ENCODE measurements at places on chromosomes 13 and 19.

GRCh38 chr13:77048681-77049080 lies 21.7 kb upstream of the FBXL3 start:
- no peak for DNase-seq

DNA sequence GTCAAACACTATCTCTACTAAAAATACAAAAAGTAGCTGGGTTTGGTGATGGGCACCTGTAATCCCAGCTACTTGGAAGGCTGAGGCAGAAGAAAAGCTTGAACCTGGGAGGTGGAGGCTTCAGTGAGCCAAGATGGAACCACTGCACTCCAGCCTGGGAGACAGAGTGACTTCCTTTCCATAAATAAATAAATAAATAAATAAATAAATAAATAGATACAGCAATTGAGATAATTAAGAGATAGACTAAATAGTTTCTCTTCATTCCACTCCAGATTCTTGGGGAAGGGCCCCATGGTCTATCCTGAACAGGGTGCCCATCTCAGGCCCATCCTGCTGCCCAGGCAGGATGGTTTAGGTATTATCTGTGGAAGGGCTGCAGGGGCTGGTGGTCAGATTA lies 24.0 kb upstream of the FARP1 start:
- DNase-seq, result no peak

DNA sequence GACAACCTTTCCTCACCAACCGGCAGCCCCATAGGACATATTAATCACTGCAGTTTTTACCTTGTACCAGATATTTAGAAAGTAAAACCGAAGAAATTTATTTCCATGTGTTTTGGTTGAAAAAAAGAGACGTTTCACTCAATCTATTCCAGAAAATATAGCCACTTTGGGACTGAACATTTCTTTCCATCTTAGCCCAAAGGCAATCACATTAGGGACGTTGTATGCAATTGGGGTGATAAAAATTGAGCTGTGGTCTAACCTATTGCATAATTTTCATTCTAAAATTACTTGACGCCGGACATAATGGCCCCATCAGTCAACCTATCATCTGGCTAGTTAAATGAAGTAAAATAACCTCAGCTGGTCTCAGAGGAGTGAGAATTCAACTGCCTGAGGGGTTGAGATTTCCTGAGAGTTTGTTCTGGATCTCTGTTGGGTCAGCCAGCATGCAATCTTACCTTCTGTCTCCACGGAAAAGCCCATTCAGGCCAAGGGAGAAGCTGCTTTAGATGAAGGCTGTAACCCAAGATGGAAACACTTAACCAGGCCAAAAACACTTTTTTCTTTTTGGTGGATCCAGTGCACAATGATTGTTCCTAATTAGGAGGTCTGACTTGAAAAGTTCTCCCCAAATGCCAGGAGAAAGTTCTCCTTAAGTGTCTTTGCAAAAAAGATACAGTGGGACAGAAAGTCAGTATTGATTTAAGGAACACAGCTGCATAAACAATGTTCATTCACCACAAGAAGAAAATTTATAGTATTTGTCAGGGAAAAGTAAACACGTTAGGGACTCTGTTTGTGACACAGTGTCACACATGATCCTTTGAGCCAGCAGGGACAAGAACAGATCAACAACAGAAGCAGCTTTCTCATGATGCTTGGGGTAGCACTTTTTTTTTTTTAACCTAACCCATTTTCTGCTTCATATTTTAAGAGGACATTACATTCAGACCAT lies 34.1 kb downstream of the DLEU7 start:
- no peak for DNase-seq

DNA sequence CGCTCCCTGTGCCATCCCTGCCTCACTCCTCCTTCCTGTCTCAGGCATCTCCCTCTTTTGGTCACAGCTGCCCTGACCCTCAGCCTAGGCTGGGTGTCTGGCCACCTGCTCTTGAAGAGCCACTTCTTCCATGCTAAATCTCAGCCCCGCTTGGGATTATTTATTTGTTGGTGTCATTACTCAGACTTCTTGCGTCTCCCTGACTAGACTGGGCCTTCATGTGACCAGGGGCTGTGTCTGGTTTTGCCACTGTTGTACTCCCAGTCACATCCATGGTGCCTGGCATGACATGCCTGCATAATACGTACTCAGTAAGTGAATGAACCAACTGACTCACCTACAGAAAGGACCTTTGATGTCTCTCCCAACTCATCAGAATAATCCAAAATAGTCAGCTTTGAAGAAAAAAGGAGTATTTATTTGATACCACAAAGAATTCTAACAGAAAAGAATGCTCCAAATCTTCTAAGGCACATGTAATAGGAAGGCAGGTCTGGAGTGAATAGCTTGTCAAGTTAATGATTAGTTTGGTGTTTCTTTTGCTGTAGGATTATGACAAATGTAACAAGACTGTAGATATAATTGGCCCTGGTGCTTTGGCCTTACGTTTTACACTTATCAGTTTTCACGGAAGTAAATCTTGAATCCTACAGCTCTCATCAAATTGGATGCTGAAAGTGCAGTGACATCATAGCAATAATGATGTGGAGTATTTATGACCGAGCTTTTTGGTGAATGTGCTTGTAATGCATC lies 84.0 kb downstream of the ALOX5AP start:
- DNase-seq, result no peak

DNA sequence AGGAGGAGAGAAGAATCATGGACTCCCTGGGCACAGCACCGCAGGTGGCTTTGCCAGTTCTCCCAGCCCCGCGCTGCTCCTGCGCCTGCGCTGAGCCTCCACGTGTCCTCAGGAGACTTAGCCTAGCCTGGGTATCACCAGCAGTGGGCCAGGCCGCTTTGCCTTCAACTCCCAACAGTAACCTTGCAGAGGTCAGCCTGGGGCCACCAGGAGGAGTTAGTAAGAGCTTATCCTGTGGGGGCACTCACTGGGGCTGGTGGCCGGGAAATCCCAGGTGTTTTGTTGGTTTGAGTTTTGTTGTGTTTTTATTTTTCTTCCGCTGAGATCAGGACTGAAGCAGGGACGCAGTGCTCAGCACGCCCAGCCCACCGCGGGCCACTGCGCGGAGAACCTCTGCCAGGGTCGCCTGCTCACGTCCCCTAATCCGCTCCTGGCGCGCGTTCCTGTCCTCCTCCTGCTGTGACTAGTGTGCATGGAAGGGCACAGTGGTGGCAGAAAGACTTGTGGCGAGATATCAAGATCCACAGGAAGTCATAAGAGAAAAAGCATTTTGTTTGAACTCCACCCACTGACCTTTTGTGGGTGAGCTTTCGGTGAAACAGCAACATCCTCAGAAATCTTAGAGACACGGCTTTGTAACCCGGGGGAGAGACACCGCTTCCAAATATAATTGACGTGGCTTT lies 207.4 kb upstream of the RFC3 start:
- DNase-seq, result no peak

DNA sequence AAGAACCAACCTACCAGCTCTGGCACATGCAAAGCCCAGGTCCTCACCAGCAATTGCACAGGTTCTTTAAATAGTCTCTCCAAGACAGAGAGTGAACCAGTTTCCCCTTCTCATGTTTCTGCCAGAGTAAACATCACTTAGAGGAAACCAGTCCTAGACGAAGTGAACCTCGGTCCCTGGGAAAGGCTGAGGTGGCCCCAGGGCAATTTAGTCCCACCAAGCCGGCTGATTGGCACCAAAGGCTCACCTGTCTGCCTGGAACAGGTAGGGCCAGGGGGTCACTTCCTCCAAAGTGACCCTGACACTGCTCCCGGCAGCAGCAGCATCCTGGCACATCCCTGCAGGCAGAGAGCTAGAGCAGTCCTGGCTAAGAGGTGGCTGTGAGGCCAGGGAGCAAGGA lies 122.9 kb upstream of the ZNF507 start:
- DNase-seq, result no peak

DNA sequence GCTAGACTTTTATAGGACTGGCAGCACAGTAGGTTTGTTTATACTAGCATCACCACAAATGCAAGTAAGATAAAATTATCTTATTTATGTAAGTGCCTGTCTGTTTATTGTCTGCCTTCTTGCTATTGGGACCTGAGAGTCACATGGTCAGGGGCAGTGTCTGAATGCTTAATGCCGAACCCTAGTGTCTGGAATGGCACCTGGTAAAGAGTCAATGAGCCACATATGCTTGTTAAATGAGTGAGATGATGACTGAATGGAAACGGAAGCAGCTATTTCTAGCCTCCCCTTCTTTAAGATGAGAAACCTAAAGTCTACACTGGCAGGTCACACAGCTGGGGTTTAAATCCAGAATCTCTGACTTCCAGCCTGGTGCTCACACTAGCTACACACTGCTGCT lies 92.2 kb downstream of the STOML3 start:
- no peak for DNase-seq

DNA sequence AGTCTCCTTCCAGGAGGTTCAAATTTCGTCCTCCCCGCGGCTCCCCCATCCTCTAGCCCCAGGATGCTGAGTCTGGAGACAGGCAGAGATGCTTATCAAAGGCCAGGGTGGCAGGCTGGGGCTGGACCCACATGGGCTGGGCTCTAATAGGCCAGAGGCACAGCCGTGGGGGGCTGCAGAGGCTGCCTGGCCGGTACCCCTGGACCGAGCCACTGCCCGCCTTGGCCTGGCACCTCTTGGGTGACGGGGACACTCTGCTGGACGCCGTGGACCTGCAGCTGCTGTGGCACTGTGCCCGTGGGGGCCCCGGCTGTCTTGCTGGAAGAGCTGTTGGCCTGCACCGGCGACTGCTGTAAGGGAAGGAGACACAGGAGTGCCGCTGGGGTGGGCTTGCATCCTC lies 25.8 kb downstream of the RFX1 start:
- no peak for DNase-seq

GRCh38 chr19:49339301-49340068 lies 4.3 kb downstream of the CD37 start:
- no peak for DNase-seq

DNA sequence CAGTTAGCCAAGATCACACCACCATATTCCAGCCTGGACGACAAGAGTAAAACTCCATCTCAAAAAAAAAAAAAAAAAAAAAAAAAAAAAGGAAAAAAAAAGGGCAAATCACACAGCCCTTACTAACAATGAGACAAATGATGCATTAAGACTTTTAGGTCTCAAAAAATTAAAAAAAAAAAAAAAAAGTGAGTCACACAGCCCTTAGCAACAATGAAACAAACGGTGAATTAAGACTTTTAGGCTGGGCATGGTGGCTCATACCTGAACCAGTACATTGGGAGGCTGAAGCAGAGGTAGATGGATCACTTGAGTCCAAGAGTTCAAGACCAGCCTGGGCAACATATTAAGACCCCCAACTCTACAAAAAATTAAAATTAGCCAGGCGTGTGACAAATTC lies 32.4 kb upstream of the EIF3G start:
- no peak for DNase-seq

- DNase-seq, result no peak
Observed at GRCh38 chr13:42977219-42977659, 14.8 kb downstream of the EPSTI1 start.

DNA sequence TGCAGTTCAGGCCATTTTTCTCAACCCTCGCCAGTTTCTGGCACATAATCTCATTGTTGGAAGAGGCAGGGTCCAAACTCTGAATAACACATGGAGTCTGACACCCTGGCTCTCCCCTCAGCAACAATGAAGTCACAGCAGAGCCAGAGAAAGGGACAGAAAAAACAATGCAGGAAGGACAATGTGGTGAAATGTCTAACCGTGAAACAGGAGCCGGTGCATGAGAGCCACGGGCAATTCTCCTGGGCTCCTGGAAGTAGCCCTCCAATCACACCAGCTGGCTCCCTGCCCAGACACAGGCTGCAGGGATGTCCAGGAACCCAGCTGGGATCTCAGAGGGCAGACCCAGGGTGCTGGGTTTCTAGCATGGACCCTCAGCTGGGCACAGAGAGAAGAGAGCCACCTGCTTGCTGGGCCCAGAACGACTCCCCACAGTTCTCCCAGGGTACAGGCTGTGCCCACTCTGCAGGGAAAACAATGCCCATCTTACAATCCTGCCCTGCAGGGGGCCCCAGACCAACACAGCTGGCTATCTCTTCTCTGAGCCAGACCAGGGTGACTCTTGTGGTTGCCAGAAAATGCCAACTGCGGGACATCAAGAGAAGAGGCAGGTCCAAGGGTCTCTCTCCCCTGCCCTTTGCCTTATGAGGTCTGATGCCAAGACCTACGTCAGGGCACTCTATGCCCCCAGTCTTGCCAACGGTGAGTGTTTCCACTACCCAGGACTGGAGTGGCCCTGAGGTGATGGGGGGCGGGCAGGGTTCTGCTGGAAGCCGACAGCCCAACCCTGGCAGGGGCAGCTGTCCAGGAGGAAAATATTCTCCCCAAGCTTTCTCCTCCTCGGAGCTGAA lies 64.5 kb downstream of the CEBPG start:
- no peak for DNase-seq

GRCh38 chr13:110759710-110760109 lies 46.2 kb downstream of the ING1 start:
- DNase-seq, result no peak

GRCh38 chr19:1606138-1606651 lies 933 bp upstream of the UQCR11 start:
- DNase-seq, result no peak

- no peak for DNase-seq
Observed at GRCh38 chr19:39412867-39413271, 400 bp downstream of the PLEKHG2 start.

DNA sequence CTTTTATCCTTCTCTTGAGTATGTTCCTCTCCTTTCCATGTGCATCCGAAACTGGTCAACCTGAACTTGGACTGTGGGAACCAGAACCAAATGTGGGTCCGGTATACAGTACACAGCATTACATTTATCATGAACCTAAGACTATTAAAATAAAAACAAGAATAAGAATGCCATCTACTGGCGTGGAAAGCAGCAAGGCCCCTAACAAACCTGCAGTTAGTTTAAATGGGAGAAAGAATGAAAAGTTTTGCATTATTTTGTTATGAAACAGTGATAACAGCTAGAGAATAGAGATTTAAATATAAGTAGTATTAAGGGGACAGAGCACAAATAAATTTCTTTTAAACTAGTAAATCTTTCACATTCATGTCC lies 159.5 kb downstream of the RBM26 start:
- no peak for DNase-seq

DNA sequence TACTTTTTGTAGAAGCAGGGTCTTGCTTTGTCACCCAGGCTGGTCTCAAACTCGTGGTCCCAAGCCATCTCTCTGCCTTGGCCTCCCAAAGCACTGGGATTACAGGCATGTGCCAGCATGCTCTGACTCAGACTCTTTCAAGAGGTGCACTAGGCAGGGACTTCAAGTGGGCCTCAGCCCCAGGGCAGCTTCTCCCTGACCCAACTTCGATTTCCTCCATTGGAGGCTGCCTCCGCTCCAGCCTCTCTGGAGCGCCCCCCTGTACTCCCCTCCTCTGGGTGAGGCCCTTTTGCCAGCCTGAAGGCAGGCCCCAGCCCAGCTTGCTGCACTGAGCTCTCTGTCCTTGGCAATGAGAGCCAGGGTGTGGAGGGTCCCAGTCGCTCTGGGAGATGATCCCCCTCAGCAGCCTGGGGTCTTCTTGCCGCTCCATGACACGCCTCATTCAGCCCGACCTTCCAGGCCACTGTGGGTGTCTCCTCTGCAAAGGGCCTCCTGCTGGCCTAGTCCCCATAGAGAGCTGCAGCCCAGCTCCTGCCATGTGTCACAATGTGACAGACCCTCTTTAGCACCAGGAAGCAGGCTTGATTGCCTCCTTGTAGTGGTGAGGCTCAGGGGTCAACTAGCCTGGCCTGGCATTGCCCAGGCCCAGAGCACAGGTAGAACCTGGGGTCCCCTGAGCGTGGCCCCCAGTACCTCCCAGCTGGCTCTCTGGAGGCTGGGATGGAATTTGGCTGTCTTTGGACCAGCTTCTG lies 16.4 kb downstream of the CARM1 start:
- DNase-seq, result no peak

GRCh38 chr13:110164706-110165105 lies 142.3 kb downstream of the COL4A1 start:
- no peak for DNase-seq

GRCh38 chr19:50287331-50287730 lies 41.8 kb downstream of the KCNC3 start:
- DNase-seq, result no peak

- DNase-seq, result no peak
Observed at GRCh38 chr13:111241006-111241755, 79.3 kb upstream of the TEX29 start.
